ENCODE measurements at places on chromosomes 5 and 9.

- no peak for DNase-seq
Observed at GRCh38 chr5:73039082-73039481, 81.3 kb upstream of the TMEM171 start.

GRCh38 chr5:176836811-176837706 lies 26.7 kb downstream of the UNC5A start:
- DNase-seq, result no peak

DNA sequence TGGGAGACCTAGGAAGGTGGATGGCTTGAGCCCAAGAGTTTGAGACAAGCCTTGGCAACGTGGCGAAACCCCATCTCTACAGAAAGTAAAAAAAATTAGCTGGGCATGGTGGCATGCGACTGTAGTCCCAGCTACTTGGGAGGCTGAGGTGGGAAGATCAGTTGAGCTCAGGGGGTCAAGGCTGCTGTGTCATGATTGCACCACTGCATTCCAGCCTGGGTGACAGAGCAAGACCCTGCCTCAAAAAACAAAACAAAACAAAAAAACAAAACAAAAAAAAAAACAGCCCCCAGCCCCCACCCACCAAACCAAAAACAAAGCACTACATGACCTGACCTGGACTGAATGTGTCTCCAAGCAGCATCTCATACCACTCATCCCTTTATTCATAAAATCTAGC lies 33.3 kb upstream of the C7 start:
- DNase-seq, result no peak

- no peak for DNase-seq
Observed at GRCh38 chr5:11468334-11469039, 435.8 kb downstream of the CTNND2 start.

DNA sequence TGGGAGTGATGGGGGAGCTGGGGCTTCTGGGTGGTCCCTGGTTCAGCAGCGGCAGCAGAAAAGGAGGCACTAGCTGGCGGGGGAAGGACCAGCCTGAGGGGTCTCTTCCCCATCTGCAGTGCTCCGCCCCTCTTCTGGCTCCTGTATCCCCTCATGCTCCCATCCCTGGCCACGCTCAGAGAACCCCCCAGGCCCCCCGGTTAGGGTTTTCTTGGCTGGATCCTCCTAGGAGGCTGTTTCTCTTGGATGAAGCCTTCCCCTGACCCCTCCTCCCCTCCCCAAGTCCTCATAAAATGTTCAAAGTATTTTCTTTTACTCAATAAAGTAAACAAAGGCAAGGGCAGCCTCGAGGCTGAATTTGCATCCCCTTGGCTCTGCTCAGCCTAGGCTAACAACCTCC lies 60.8 kb downstream of the FGF18 start:
- no peak for DNase-seq

- no peak for DNase-seq
Observed at GRCh38 chr9:117485176-117485575, 70.3 kb upstream of the ASTN2 start.

DNA sequence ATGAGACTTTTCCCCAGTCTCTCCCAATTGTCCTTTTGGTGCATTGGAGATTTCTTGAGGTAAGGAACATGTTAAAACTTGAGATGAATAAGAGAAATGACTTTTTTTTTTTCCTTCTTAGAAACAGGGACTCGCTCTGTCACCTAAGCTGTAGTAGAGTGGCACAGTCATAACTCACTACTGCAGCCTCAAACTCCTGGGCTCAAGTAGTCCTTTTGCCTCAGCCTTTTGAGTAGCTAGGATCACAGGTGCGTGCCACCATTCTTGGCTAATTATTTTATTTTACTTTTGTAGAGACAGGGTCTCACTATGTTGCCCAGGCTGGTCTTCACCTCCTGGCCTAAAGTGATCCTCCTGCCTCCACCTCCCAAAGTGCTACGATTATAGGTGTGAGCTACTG lies 25.9 kb downstream of the CDC42SE2 start:
- no peak for DNase-seq

GRCh38 chr5:4156889-4157288 lies 561.3 kb downstream of the IRX1 start:
- DNase-seq, result no peak

- DNase-seq, result no peak
Observed at GRCh38 chr5:113245427-113246225, 189.2 kb downstream of the TSSK1B start.

DNA sequence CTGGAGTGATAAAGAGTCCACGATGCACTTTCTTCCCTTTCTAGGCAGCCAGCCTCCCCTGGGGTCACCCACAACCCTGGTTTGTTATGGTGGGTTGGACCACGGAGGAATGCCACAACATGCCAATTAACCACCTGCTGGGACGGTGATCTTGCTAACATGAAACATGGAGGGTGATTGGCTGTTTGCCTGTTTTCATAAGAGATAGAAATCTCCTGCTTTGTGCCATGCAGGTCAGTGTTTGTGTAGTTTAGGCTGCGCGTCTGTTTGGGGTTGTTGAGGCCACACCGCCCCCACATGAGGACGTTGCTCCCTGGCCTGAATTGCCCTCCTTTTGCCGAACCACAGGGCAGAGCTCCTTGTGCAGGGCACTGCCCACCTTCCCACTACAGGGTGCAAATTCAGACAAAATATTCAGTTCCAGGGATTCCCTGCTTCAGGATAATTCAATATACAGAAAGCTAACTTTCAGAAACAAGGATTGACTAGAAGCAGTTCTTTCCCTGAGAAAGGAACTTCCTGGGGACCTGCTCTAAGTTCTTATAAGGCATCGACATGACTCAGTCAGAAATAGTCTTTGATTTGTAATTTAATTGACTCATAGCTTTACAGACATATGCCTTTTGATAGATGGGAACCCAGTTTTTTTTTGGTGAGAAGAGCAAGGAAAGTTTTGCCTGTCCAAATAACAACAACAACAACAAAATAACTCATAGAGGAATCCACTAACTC lies 427.6 kb downstream of the GADD45G start:
- DNase-seq, result no peak

GRCh38 chr5:157038568-157039187 lies 20.2 kb downstream of the HAVCR1 start:
- DNase-seq, result no peak

DNA sequence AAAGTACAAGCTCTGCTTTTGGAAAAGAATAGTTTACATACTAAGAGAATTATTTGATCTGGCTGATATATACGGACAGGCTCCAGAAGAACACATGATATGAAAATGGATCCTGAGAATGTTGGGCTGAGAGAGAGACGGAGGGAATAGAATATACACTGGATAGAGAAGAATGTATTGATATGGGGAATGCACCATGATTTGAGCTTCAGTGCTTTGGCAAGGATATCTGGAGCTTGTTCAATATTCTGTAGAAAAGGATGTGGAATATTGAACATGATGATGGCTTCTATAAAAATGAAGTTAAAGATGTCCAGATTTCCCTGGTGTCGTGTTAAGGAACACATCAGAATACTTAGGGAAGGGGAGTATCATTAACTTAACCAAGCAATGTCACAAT lies 280.5 kb upstream of the VLDLR start:
- no peak for DNase-seq

DNA sequence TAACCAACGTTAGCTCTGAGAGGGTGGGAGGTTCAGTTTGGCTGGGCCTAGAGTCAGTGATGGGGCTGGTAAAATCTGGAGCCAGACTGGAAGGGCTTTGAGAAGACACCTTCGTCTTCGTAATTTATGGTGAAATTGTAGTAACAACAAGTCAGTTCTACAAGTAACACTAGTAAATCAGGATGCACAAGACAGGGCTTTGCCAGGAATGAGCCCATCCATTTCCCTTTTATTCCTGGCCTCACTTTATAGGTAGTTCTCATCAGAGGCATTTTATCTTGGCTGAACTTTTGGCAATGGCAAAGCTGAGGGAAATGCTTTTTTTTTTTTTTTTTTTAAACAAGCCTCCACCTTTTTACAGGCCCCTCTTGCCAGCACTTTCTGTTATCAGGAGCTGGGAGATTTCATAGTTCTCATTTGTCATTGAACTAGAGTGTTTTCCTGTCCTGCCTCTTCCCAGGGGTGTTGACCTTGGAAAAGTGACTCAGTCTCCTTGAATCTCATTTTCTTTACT lies 110.5 kb upstream of the KLF4 start:
- no peak for DNase-seq

DNA sequence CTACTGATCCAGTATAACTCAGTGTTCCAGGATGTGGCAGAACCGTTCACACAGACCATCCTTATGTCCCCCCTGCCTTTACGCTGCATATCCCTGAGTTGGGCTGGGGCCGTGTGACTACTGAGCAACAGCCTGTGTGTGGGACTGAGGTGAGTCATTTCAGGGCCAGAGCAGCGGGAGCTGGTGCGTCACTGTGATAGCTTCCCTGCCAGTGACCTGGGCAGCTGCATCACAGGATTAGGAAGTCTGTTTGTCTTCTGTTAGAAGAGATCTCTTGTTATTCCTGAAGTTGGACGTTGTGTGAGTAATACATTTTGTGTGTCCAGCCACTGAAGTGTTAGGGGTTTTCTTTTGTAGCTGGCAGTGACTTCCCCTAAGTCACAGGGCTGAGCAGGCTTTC lies 35.6 kb downstream of the TPPP start:
- no peak for DNase-seq

- no peak for DNase-seq
Observed at GRCh38 chr5:32709750-32710549, 1.2 kb upstream of the NPR3 start.

Measured in gastrocnemius medialis (tissue), 4 donors.